ENCODE measurements at places on chromosomes 5 and 9. TPM values are rescaled to one million over a fixed set of nuclear protein-coding genes. Genes with fewer than 3 reads are reported as not detected.

The ERP44 gene
- 9.4 TPM for total RNA-seq

The IRX4 gene
- not detected for total RNA-seq

The WNT8A gene
- total RNA-seq, result not detected

The SLC6A7 gene
- not detected for total RNA-seq

The MEIKIN gene
- total RNA-seq, result not detected

The CLTA gene
- 359 TPM for total RNA-seq

The SAPCD2 gene
- 36.3 TPM for total RNA-seq

The PDE6A gene
- 0.05 TPM for total RNA-seq

The NR6A1 gene
- total RNA-seq, result 2.9 TPM

The CCNG1 gene
- total RNA-seq, result 379 TPM

The IL7R gene
- 2.2 TPM for total RNA-seq

The C5orf52 gene
- not detected for total RNA-seq

The ZNF474 gene
- total RNA-seq, result 0.17 TPM

The MYMK gene
- total RNA-seq, result not detected

The RUFY1 gene
- total RNA-seq, result 67.8 TPM

DNA sequence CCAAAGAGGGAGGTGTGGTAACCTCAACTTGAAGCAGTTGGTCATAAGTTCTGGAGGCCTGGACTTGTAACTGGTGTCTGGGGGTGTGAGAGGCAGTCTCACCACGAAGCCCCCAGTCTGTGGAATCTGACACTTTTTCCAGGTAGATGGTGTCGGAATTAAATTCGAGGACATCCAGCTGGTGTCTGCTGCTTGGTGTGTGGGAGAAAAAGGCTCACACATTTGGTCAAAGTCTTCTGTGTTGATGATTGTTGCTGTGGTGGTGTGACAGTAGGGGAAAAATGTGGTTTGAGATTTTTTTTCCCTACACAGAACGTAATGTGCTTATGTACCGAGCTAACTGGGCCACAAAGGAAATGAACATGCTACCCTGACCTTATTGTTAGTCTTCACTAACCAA is 251.9 kb downstream of the MAT2B start:
- peak; percentile 43 for DNase-seq

- peak; percentile 62 for DNase-seq
Observed at GRCh38 chr9:101601904-101602765, 7.4 kb upstream of the PPP3R2 start.

- DNase-seq, result no peak
Observed at GRCh38 chr5:168327994-168328393, 36.5 kb downstream of the WWC1 start.

- DNase-seq, result no peak
Observed at GRCh38 chr9:95441081-95441480, 75.7 kb downstream of the PTCH1 start.

- no peak for DNase-seq
Observed at GRCh38 chr9:38670542-38671371, 49.2 kb downstream of the FAM240B start.

GRCh38 chr5:158923799-158924551 is 175.7 kb downstream of the EBF1 start:
- DNase-seq, result no peak

DNA sequence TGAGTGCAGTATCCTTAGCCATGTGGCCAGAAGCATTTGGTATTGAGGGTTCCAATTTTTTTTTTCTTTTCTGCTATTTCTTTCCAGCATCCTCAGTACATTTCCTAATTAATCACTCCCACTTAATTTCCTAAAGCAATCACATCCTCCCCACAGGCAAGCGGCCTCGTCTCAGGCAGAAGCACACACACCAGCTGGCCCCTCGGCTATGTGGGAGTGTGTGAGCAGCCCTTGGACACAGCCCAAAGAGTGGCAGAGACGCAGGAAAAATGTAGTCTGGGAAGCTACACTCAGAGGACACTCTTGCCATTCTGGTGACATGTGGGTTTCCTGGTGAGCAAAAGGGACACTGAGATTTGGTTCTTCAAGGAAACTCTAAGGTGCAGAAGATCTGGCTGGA is 20.7 kb downstream of the SLIT3 start:
- no peak for DNase-seq

- DNase-seq, result no peak
Observed at GRCh38 chr9:5510989-5511388, 658 bp downstream of the PDCD1LG2 start.

DNA sequence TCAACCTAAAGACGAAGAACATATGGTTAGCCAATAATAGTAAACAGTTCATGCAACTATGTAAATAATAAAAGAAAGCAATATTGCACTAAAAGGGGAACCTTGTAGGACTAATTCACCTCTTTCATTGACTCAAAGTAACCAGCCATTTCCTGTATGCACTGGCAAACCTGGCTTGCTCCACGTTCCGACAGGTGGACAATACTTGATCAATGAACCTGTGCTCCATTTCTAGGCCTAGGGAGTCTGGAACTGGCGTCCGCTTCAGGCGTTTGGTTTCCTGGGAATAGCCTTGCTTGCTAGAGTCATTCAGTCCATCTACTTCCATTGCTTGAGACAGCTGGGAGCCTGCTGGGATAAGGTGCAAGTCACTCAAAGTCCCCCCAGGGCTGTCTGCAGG is 41.6 kb downstream of the PTAR1 start:
- DNase-seq, result no peak

- DNase-seq, result no peak
Observed at GRCh38 chr5:16593013-16593412, 23.8 kb downstream of the RETREG1 start.

GRCh38 chr5:65623482-65623881 is 651 bp downstream of the TRIM23 start:
- no peak for DNase-seq

GRCh38 chr9:124414612-124415011 is 630 bp downstream of the PSMB7 start:
- no peak for DNase-seq

DNA sequence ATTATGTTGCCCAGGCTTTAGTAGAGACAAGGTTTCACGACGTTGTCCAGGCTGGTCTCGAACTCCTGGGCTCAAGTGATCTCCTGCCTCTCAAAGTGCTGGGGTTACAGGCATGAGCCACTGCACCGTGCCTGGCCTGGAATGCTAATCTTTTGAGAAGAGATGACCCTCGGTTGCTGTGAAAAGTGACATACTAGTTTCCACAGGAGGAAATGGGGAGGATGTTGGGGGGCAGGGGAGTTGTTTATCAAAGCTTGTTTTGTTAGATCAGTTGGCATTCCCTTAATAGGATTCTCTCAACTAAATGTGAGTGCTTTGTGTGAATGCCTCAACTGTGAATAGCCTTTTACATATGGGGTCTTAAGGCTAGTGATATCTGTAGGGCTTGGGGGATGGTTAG is 16.4 kb upstream of the MATR3 start:
- peak; percentile 68 for DNase-seq

GRCh38 chr5:178546675-178547033 is 43.5 kb downstream of the COL23A1 start:
- DNase-seq, result no peak
